Activated CD4-positive, alpha-beta T cell treated with anti-CD3 and anti-CD28 coated beads for 24 hours (primary cell): ENCODE measurements at places on chromosomes 7 and 10.

GRCh38 chr7:48518092-48518491 is 346.8 kb downstream of the ABCA13 start:
- DNase-seq: no peak

DNA sequence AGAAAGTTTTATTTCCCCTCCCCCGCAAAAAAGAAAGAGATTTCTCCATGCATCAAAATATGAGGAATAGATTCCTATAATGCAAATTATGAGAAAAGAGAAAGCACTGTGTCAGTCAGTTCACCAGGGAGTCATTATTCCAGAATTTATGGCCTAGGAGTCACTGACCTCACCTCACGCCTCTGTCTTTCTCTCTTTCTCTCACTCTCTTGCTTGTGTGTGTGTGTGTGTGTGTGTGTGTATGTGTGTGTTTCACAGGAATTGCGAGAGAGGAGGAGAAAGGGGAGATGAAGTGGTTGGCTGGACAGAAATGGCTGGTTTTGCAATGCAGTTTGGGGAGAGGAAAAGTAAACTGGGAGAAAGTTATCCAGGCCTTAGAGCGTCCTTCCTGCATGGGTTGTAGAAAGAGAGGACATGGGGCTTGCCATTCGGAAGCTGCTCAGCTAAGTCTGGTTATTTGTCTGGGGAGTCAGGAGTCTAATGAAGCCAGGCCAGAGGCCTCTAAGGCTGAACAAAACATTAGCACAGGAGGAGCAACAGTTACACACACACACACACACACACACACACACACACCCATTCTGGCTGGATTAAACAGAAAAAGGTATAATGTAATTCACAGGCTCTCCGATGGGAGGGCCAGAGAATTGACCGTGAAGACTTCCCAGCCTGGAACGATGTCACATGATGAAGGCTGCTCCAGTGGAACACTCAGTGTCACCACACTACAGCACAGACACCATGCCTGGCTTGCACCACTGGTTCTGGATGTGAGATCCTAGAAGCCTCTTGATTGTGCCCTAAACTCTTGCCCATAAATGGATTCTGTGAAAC is 12.8 kb upstream of the FFAR4 start:
- DNase-seq: no peak

- peak; percentile 54 for DNase-seq
Measured at GRCh38 chr10:60646966-60647796, 131.1 kb upstream of the CDK1 start.

DNA sequence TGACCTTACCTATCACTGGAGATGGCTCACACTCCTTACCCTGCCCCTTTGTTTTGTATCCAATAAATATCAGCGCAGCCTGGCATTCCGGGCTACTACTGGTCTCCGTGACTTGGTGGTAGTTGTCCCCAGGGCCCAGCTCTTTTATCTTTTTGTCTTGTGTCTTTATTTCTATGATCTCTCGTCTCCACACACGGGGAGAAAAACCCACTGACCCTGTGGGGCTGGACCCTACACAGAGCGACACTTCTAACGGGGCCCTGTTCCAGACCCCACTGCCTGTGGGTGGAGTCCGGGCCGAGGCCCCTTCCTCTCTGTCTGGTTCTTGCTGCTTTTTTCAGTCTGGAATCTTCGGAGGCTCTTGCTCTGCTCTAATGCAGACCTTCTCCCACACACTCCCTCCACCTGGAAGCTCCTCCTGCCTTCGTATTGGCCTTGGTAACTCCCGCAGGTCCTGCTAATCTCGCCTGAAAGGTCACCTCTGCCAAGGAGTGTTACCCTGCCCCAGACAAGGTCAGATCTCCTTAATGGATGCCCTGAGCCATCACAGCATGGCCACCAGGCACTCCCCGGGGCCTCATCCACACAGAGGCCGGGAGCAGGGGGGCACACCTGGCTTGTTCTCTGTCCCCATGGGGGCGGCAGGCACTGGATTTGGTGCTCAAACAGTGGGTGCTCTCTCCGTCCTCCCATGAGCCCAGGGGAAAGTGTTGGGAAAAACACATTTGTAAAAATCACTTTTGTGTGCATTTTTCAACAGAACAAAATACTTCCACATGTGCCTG is 531.7 kb downstream of the PTPRN2 start:
- DNase-seq: no peak
